ENCODE measurements at places on chromosomes 12 and 14.
A peak's percentile ranks its signal among the peaks of the same experiment; 100 is the strongest.

DNA sequence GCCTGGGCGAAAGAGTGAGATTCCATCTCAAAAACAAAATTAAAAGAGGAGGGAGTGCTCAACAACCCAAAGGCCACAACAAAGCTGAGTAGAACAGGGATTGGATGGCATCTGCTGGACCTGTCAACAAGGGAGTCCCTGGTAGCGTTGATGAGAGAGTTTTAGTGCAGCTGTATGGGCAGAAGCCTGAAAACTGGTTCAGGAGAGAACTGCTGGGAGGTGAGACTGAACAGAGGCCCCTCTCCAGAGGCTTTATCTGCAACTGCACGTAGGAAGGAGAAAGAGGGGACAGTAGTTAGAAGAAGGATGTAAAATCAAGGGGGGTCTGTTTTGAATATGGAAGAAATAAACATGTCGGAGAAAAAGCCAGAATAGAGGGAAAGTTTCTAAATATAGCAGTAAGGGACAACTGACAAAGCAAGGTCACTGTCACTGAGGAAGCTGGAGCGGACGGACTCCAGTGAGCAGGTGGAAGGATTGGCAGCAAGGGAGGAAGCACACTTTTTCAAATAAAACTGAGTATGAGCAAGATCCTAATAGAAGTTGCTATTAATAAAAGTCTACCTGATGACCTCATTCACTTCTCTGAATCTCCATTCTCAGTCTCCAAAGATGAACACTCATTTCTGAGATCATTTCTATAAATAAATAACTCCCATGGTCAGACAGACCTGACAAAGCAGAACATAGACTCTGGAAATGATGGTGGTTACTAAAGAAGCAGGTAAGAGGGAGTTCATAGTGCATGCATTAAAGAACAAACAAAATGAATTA is 11.8 kb upstream of the ATF1 start:
- DNase-seq = no peak

DNA sequence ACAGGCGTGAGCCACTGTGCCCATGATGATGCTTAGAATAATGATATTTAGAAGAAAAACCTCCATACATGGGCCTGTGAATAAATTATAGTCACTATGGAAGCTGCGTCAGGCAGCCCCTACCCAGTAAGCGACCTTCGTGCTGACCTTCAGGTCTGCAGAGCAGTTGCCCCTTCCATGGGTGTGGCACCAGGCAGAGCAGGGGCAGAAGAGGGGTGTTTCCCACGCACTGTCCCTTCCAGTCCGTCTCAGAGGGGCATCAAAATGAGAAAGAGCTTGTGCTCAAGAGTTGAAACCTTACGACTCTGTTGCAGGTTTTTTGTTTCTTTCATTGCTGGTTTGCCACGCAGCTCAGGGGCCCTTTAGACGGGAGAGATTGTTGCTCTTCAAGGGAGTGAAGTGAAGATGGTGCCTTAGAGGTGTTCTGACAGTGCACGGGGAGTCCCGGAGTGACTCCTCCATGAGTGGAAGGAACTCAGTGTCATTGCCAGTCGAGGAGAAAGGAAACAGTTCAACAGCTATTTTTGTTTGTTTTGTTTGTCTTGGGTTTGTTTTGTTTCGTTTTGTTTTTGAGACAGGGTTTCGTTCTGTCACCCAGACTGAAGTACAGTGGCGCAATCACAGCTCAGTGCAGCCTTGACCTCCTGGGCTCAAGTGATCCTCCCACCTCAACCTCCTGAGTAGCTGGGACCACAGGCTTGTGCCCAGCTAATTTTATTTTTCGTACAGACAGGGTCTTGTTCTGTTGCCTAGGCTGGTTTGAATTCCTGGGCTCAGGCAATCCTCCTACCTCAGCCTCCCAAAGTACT is 13.9 kb downstream of the CKB start:
- DNase-seq = no peak

DNA sequence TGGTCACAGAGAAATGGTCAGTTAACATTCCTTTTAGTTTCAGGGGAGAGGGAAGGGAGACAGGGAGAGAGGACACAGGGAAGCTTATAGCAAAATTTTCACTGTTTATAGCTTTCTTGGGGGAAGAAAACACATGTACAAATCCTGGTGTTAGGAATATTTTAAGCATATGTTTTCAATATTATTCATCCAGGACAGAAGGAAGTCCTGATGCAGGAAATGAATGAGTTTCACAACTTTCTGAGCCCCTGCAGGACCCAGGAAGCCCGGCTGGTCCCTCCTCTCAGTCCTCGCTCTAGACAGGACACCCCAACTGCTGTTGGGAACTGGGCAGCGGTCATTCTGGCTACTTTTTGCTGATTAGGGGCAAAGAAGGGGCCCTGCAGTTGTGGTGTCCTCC is 71.1 kb upstream of the ZDHHC17 start:
- DNase-seq = peak; percentile 48

GRCh38 chr12:118742431-118742830 is 238.9 kb upstream of the SRRM4 start:
- DNase-seq = no peak

GRCh38 chr14:49449749-49450148 is 136.4 kb downstream of the RPS29 start:
- DNase-seq = no peak

DNA sequence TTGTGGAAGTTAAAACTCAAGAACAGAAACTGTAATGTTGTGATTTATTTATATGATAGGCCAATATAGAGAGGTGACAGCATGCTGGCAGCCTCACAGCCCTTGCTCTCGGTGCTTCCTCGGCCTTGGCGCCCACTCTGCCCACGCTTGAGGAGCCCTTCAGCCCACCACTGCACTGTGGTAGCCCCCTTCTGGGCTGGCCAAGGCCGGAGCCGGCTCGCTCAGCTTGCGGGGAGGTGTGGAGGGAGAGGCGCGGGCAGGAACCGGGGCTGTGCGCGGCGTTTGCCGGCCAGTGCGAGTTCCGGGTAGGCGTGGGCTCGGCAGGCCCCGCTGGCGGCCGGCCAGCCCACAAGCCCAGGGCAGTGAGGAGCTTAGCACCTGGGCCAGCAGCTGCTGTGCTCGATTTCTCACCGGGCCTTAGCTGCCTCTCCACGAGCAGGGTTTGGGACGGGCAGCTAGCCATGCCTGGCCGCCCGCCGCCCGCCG is 65.8 kb upstream of the SLC8A3 start:
- peak; percentile 9 for DNase-seq

- DNase-seq = no peak
These were observed 13.1 kb upstream of the ATP5F1B start for GRCh38 chr12:56658921-56659320.

GRCh38 chr12:130013771-130014484 is 110.1 kb upstream of the TMEM132D start:
- peak; percentile 28 for DNase-seq

DNA sequence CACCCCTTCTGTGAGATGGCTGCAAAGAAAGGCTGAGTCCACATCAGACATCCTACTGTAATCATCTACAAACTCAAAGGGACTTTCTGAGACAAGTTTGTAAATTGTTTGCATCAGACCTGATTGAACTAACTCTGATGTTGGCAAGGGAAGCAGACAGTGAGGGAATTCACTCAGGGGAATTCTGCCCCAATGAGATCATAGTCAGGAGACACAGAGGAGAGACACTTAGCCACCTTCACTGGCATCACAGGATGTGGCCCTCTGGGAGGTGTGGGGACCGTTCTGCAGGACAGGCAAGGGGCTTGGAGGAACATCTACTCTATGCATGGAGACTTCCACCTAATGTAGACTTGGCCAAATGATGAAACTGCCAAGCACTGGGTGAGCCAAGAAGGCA is 70.7 kb upstream of the DDX11 start:
- DNase-seq = no peak

- DNase-seq = no peak
These were observed 17.2 kb downstream of the FAM234B start for GRCh38 chr12:13061377-13061776.

DNA sequence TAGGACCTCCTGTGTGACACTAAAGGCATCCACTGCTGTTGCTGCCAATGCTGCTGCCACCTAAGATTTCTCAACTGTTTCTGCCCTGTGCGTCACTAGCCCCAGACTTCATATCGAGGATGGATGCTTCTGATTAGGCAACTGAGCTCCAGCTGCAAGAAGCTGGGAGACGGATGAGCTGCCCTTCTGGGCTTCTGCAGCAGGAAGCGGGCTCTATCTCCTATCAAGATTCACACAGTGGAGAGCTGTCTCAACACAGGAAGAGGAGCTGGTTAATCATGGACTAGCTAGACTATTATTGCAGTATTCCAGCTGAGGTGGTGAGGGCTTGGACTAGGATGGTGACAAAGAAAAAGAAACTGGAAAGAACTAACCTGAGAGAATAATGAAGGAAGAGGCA is 59.2 kb upstream of the PELI2 start:
- no peak for DNase-seq

- no peak for DNase-seq
These were observed at the start of gene TMPRSS12 for GRCh38 chr12:50842637-50843493. Gene TMPRSS12, plus strand, starts transcription at chr12:50842926. Its CDS starts 39 bp downstream, at chr12:50842965.

DNA sequence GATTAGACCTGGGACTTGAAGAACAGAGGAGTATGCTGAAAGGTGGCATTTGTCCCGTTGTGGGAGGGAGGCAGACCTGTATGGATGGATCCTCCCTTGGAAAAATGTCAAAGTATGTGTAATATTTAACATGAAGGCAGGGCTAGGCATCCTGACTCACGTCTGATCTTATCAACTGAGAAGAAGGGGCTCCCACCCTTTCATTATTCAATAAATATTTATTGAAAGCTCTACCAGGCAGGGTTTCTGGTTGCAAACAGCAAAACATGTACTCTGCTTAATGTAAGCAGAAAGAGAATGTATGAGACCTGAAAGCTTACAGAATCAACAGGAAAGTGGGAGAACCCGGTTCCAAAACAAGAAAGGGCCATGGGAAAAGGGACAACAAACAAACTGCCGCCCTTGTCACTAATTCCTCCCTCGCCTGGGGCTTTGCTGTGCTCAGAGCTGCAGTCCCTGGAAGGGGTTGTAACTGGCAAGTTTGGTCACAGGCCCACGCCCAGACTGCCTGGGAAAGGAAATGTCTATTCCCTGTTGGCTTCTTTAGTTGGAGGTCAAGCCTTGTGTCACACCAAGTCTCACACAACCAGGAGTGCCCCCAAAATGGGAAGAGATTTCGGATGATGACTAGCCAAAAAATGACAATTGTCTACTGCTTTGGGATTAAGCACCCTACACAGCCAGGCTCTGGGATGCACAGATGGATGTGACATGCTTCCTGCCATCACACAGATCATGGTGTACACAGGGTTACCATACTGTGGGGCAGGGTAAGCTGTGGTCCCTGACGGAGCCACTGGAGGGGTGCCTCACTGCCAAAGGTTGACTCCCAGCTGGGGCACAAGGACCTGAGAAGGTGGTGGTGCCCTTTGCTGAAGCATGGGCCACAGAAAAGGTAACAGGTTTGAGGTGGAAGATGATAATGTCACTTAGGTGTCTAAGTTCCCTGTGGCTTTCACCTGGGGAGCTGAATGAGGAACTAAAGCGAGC is 36.8 kb downstream of the RAB35 start:
- no peak for DNase-seq

DNA sequence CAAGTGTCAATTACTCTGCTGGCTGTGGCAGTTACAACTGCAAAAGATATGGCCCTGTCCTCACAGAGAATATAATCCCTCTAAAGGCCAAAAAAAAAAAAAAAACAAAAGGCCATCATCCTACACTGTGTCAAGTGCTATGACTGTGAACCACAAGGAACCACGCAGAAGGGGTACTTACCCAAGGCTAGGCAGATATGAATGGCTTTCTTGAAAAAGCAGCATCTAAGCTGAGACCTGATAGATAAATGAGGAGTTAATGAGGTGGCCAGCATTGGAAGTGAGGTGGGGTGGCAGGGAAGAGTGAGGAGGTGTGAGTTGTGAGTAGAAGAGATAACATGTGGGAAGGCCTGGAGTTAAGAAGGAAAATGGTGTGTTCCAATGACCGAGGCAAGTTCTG is 16.4 kb upstream of the IL22 start:
- DNase-seq = no peak

DNA sequence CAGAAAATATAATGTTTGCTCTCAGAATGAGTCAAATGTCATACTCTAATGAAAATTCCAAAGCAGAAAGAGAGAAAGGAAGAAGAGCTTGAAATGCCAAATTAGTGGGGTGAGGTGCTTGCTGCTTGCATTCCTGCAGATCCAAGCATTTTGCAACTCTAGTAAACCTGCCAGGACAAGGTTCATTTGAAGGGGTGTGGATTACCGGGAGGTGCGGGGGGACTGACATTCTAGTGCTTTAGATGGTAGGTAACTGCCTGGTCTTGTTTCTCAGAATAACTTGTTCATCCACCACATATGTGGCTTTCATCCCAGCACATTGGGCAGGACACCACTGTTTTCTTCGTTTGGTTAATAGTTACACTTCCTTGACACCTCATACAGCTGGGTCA is 144.4 kb downstream of the AKAP6 start:
- DNase-seq = peak; percentile 80

GRCh38 chr12:28446031-28446430 is 255.8 kb downstream of the CCDC91 start:
- peak; percentile 31 for DNase-seq

GRCh38 chr12:24679126-24679525 is 269.8 kb downstream of the BCAT1 start:
- DNase-seq = no peak

DNA sequence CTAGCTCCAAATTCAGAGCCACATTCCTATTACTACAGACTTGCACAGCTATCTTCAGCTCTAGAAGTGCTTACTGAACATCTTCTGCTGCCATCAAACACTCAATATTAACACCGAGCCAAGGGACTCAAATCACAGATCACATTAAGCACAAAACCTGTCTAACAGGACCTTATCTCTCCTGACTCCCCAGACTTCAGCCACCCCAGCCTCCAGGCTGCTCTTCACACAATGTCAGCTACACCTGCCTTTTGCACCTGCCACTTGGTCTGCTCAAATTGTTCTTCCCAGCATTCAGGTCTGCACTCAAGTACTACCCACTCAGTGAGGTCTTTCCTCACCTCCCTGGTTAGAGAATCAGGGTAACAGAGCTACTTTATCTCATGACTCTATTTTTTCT is 57.1 kb downstream of the GALC start:
- DNase-seq = no peak

GRCh38 chr12:94121886-94122285 is 26.5 kb upstream of the PLXNC1 start:
- DNase-seq = no peak

- DNase-seq = peak; percentile 76
These were observed 5.3 kb downstream of the PHB2 start for GRCh38 chr12:6965026-6965661.

DNA sequence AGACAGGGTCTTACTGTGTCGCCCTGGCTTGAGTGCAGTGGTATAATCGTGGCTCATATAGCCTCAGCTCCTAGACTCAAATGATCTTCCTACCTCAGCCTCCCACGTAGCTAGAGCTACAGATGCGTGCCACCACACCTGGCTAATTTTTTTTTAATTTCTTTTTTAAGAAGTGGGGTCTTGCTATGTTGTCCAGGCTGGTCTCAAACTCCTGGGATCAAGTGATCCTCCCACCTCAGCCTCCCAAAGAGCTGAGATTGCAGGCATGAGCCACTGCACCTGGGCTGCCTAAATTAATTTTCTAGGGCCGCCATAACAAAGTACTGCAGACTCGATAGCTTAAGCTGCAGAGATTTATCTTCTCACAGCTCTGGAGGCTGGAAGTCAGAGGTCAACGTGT is 9.1 kb downstream of the LTBR start:
- DNase-seq = no peak

Data from fibroblast of skin of right quadriceps (primary cell).